ENCODE measurements at places on chromosomes 6 and 20. TPM values are rescaled to one million over a fixed set of nuclear protein-coding genes. Genes with fewer than 3 reads are reported as not detected.
A peak's percentile ranks its signal among the peaks of the same experiment; 100 is the strongest.

The ANGPT4 gene
- total RNA-seq, result 0.72 TPM

- H3K4me1 ChIP-seq, result peaks cover 3% of the 10 kb centered on the region
- no peaks in the 10 kb centered on the region for H3K27me3 ChIP-seq
- no peak overlapping the region for H3K4me3 ChIP-seq
Measured at GRCh38 chr6:112939563-112939962, 592.4 kb downstream of the RFPL4B start.

GRCh38 chr6:161111261-161111660 lies 119.7 kb downstream of the MAP3K4 start:
- no peaks in the 10 kb centered on the region for H3K27me3 ChIP-seq
- peaks cover 99% of the 10 kb centered on the region for H3K36me3 ChIP-seq
- no peaks in the 10 kb centered on the region for H3K4me1 ChIP-seq
- no peak for DNase-seq

GRCh38 chr6:77536701-77537100 lies 73.4 kb upstream of the HTR1B start:
- no peak for DNase-seq
- H3K27ac ChIP-seq, result no peak overlapping the region
- H3K4me1 ChIP-seq, result no peaks in the 10 kb centered on the region
- no peaks in the 10 kb centered on the region for H3K27me3 ChIP-seq
- H3K4me3 ChIP-seq, result no peak overlapping the region

The PPP1R14C gene
- 73.7 TPM for total RNA-seq

The ZFP57 gene
- not detected for total RNA-seq

The LY86 gene
- total RNA-seq, result 1.7 TPM

- no peaks in the 10 kb centered on the region for H3K4me1 ChIP-seq
- no peak overlapping the region for H3K4me3 ChIP-seq
- no peak overlapping the region for H3K27ac ChIP-seq
- H3K27me3 ChIP-seq, result no peaks in the 10 kb centered on the region
Measured at GRCh38 chr6:23537828-23538227, 588.2 kb upstream of the NRSN1 start.

GRCh38 chr20:45306431-45306982 lies at the start of gene RBPJL:
Gene RBPJL, plus strand, starts transcription at chr20:45306840. Its CDS starts 83 bp downstream, at chr20:45306923.
- H3K27me3 ChIP-seq, result peaks cover 14% of the 10 kb centered on the region
- peaks cover 25% of the 10 kb centered on the region for H3K4me1 ChIP-seq
- H3K27ac ChIP-seq, result no peak within 1 kb of the TSS
- H3K4me3 ChIP-seq, result no peak within 1 kb of the TSS
- H3K36me3 ChIP-seq, result no peaks in the 10 kb centered on the region

The PRDM13 gene
- not detected for total RNA-seq

DNA sequence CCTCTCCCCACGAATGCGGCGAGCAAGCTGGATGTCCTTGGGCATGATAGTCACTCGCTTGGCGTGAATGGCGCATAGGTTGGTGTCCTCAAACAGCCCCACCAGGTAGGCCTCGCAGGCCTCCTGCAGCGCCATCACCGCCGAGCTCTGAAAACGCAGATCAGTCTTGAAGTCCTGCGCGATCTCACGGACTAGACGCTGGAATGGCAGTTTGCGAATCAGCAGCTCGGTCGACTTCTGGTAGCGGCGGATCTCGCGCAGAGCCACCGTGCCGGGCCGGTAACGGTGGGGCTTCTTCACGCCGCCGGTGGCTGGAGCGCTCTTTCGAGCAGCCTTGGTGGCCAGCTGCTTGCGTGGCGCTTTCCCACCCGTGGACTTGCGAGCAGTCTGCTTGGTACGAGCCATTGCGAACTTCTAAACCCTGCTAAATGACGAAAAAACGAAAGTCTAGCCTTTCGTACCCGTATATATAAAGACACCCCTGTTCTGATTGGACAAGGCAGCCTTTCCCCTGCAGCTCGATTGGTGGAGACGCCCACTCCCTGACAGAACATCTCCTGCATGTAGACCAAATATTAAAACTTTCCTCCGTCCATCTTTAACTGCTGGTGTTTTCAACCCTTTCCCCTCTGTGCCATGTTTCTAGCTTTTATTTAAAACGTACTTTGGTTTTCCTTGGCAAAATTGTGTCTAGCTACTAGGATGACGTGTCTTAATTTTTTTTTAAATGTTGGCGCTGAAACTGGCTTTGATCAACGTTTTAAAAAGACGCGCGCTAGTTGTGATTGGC lies 109.8 kb downstream of the HFE start:
- peak overlapping the region; percentile 90 for H3K27ac ChIP-seq
- H3K27me3 ChIP-seq, result peaks cover 45% of the 10 kb centered on the region
- H3K4me3 ChIP-seq, result peak overlapping the region; percentile 72
- peak; percentile 78 for DNase-seq
- peaks cover 47% of the 10 kb centered on the region for H3K4me1 ChIP-seq
- H3K36me3 ChIP-seq, result no peaks in the 10 kb centered on the region

The SCRT2 gene
- not detected for total RNA-seq

GRCh38 chr6:39834866-39835265 lies 42.7 kb downstream of the DAAM2 start:
- peaks cover 10% of the 10 kb centered on the region for H3K4me1 ChIP-seq
- no peaks in the 10 kb centered on the region for H3K27me3 ChIP-seq
- no peak overlapping the region for H3K27ac ChIP-seq
- H3K4me3 ChIP-seq, result no peak overlapping the region

Measured in suprapubic skin (tissue), 4 donors.